H1 (cell line): ENCODE measurements at places on chromosomes 7 and 10. TPM values are rescaled to one million over a fixed set of nuclear protein-coding genes. Genes with fewer than 3 reads are reported as not detected.

DNA sequence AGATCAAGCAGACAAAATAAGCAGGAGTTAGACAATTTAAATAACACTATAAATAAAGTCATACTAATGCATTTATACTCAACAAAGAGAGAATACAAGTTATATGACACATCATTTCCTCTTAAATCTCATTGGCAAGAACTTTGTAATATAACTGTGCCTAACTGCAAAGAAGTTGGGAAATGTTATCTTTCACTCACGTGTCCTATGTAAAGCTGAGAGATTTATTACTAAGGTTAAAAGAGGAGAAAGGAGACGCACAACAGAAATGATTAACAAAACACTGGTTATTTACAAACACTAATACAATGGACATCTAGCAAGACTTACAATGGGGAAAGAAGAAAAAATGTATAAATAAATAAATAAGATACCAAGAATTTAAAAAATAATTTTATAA, 12.7 kb upstream of the TMEM273 start:
- no peaks in the 10 kb centered on the region for H3K36me3 ChIP-seq
- H3K27me3 ChIP-seq, result no peaks in the 10 kb centered on the region
- DNase-seq, result no peak
- H3K4me1 ChIP-seq, result no peaks in the 10 kb centered on the region

Gene POU6F2
- 1.1 and 2.5 TPM in 2 replicates for polyA plus RNA-seq

Gene PPP1R9A
- 2.1 and 3.0 TPM in 2 replicates for polyA plus RNA-seq

- H3K4me3 ChIP-seq, result no peak overlapping the region
- no peak overlapping the region for H3K27ac ChIP-seq
- H3K27me3 ChIP-seq, result no peaks in the 10 kb centered on the region
- H3K36me3 ChIP-seq, result no peaks in the 10 kb centered on the region
- DNase-seq, result no peak
- H3K4me1 ChIP-seq, result no peaks in the 10 kb centered on the region
These were observed 139.4 kb upstream of the PHYHIPL start for GRCh38 chr10:59037018-59037389.

DNA sequence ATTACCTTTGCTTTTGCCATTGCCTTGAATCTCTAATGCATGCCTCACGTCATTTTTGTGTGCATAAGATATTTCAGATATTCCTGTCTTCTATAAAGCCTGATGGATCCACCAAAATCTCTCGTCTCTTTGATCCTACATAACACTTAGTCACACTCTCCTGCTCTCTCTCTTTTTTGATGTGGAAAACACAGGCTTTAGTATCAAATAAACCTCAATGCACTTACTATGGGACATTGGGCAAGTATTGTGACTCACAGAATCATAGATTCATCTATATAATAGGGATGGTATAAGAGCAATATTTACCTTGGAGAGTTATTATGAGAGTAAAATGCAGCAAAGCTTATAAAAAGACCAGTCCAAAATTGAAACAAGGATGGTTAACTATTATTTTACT, 39.1 kb downstream of the DKK1 start:
- no peak overlapping the region for H3K27ac ChIP-seq
- no peaks in the 10 kb centered on the region for H3K36me3 ChIP-seq
- H3K4me3 ChIP-seq, result no peak overlapping the region
